ENCODE measurements at places on chromosomes 7 and 10. TPM values are rescaled to one million over a fixed set of nuclear protein-coding genes. Genes with fewer than 3 reads are reported as not detected.

DNA sequence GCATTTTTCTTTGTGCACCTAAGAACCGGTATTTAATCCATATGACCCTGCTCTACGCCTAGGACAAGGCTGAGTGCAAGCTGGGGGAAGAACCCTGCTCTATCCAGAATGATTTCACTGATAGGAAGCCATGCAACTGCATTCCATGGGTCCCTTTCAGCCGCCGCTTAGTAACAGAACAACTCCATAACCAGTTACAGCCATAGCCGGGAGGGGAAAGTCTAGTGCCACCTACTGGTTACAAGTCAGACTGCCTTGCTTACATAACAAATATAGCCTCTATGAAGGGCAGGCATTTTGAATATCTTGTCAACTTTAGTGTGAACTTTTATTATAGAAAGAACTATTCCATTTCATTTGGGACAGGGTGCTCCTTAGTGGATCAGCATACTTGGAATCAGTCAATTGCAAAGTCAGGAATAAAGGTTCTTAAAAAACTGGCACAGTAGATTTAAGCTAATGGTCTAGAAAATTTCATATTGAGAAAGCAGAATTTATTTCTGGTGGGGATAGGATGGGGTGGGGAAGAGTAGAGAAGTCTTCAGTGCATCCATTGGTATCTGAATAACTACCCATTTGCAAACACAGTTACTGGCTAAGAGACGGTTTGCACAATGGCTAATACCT, 521.7 kb downstream of the ADRA2A start:
- no peak overlapping the region for H3K4me3 ChIP-seq
- H3K27me3 ChIP-seq: no peaks in the 10 kb centered on the region
- no peak overlapping the region for H3K27ac ChIP-seq
- no peaks in the 10 kb centered on the region for H3K4me1 ChIP-seq
- DNase-seq: peak; percentile 38
- H3K36me3 ChIP-seq: no peaks in the 10 kb centered on the region

DNA sequence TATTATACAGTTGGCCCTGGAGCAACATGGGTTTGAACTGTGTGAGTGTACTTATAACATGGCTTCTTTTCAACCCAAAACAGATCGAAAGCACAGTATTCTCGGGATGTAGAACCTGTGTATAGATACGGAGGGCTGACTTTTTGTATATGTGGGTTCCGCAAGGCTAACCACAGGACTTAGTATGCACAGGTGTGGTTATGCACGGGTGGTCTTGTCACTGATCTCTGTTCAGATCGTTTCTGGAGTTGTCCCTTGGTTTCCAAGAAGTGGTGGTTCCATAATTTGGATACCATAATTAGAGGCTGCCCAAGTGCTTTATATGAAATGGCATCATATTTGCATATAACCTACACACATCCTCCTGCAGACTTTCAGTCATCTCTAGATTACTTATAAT, 10.9 kb upstream of the BHLHA15 start:
- no peak for DNase-seq
- no peak overlapping the region for H3K4me3 ChIP-seq
- no peaks in the 10 kb centered on the region for H3K4me1 ChIP-seq
- H3K27ac ChIP-seq: no peak overlapping the region
- H3K36me3 ChIP-seq: peaks cover 3% of the 10 kb centered on the region

- H3K4me1 ChIP-seq: no peaks in the 10 kb centered on the region
- H3K36me3 ChIP-seq: no peaks in the 10 kb centered on the region
- no peaks in the 10 kb centered on the region for H3K27me3 ChIP-seq
- H3K27ac ChIP-seq: no peak overlapping the region
Observed at GRCh38 chr10:68462536-68462935, 9.2 kb downstream of the DNA2 start.

GRCh38 chr7:50282813-50283605, 21.5 kb upstream of the IKZF1 start:
- no peak for DNase-seq
- H3K4me1 ChIP-seq: no peaks in the 10 kb centered on the region
- H3K4me3 ChIP-seq: no peak overlapping the region
- H3K36me3 ChIP-seq: no peaks in the 10 kb centered on the region
- H3K27ac ChIP-seq: no peak overlapping the region

Gene MYL10
- not detected for total RNA-seq

Gene C7orf57
- not detected for total RNA-seq

Gene CFAP69
- 11.4 TPM for total RNA-seq

Gene CCAR1
- total RNA-seq: 71.1 TPM

Gene PRRT4
- 0.23 TPM for total RNA-seq
